Fibroblast of skin of left biceps (primary cell): ENCODE measurements at places on chromosomes 3 and 15.
A peak's percentile ranks its signal among the peaks of the same experiment; 100 is the strongest.

- DNase-seq: peak; percentile 76
Observed at GRCh38 chr3:29144807-29145206, 136.1 kb upstream of the RBMS3 start.

DNA sequence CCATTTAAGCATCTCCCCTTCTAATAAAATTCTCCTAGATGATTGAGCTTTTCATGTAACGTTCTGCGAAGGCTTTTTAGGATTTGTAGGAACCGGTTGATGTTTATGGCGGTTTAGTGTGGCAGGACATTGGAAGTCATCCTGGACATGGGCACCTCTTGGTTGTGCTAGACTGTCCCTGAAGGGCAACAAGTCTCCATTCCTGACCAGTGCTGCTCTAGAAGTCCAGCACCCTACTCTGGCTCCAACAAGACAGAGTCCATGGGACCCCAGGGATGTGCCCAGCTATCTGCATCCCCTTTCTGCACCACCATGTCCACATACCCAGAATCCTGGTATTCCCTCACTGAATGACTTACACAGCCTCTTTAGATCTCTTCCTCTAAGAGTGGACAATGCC, 46.4 kb downstream of the KCNAB1 start:
- no peak for DNase-seq

- DNase-seq: no peak
Observed at GRCh38 chr3:55805169-55805568, 318.1 kb upstream of the WNT5A start.

DNA sequence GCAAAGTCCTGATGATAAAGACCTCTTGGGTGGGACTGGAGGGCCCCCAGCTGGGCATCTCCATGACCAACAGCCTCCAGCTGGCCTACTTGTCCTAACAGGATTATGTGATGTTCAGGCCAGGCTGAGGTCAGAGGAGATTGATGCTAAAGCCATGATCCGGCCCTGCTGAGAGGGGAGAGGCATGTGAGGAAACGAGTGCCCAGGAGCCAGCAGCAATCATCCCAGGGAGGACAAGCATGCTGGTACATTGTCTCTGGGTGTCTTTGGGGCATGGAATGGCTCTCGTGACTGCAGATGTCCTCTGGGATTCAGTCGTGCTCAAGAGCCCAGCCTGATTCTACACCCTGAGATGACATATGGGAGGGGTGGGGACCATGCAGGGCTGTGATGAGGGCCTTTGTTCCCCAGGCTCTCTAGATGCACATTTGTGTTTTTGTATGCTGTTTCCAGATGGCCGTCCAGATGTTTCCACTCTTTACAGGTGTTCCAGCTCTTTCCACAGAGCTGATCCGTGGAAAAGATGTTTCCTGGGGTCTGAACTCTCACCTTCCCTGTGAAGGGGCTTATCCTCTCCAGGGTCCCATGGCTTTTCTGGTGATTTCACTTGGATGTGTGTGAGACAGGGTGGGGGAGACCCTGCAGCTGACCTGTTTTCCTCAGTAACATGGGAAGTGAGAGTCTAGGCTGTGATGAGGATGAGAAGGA, 20.2 kb downstream of the SLC24A1 start:
- DNase-seq: no peak

DNA sequence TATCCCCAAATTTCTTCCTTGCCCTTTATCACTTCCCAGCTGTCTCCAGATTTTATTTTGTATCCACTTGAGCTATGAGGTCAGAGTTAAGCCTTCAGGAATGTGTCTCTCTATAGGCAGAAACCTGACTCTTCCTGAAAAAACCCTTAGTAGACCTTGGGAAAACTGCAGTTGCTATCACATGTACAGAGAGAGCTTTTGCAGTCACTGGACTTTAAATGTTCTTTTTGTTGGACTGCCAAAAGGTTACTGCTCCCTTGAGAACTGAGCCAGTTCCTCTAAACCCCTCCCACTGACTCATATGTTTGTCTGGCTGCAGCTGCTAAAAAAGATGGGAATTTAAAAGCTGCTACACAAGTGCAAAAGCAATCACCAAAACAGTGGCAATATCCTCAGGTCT, 169.1 kb upstream of the CCDC54 start:
- peak; percentile 89 for DNase-seq

DNA sequence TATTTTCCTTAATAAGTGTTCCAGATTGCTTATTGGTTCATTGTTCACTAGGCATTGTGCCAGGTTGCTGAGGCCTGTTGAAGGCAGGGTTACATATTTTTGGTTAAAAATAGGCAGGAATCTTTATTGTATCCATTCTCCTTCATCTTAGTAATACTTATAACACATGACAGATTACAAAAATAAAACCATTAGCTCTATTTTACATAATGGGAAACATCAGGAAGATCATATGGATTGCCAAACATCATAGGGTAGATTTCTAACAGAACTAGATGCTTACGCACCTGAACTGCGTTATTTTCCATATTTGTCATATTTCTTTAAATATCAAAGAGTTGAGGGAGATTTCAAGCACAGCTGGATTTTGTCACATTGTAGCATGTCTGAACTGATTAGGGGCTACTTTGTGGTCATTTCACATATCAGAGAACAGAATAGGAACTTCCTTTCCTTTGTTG, 462.9 kb upstream of the SGO1 start:
- DNase-seq: peak; percentile 91

DNA sequence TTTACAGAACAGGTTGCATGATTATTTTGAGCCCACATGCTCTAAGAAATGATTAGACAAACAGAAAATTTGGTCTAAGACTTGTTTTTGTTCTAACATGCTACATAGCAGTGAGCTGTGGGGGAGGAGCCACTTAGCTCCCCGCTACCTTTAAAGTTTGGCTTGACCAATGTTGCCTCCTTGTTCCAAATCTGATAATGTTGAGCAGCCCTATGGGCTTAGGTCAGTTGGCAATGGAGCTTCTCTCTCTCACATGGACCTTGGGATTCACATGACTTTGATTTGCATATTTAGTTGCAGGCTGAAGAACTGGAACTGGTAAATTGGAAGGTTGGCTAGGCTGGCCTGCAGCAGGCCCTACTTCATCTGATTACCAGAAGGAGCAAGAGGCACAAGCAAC, 116.4 kb downstream of the EBLN2 start:
- DNase-seq: no peak

DNA sequence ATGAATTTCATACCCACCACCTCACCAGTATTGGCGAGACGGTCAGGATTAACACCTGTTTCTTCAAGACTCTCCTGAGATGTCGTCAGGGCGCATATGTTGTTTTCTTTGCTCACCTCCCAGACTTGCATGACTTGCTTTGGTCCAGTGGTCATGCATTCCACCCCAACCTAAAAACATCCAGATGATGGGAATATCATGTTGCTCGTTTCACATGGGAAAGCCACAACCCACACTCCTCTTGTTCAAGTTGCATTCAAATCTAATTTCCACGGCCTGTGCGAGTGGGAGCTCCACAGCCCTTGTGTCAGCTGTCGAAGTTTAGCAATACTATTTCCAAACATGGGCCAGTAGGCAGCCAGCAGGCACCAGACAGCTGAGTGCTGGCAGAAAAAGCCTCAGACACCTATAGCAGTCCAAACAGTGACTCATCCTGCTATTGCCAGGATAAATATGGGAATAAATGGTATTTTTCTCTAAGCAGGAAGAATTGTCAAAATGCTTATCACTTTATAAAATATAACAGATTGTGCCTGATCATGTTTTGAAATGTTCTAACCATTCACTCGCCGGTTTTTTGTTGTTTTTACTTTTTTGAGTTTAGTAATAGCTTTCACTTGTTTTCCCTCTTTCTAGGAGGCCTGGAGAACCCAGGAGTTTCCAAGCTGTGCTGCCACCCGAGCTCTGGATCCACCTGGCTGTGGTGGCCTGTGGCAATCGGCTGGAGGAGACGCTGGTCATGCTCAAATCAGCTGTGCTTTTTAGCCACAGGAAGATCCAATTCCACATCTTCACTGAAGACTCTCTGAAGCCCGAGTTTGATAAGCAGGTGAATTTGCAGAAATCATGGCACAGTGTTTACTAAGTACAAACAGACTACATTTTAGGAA, 20.1 kb downstream of the GXYLT2 start:
- peak; percentile 85 for DNase-seq

DNA sequence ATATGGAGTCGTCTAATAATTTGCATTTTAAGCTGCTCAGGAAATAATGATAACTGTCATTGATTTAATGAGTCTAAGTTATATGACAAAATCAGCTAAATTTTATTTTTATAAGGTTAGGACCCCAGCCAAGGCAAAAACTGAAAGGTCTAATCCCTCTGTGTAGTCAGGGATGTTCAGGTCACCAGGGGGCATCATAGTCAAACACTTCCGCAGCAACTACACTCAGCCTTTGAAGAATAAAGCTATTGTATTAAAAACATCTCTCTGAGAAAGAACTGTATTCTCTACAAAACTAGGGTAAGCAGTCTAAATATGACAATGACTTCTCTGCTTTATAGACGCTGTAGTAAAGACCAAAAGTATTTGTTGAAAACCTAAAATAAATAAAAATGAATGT, 15.0 kb downstream of the INTS14 start:
- DNase-seq: no peak

DNA sequence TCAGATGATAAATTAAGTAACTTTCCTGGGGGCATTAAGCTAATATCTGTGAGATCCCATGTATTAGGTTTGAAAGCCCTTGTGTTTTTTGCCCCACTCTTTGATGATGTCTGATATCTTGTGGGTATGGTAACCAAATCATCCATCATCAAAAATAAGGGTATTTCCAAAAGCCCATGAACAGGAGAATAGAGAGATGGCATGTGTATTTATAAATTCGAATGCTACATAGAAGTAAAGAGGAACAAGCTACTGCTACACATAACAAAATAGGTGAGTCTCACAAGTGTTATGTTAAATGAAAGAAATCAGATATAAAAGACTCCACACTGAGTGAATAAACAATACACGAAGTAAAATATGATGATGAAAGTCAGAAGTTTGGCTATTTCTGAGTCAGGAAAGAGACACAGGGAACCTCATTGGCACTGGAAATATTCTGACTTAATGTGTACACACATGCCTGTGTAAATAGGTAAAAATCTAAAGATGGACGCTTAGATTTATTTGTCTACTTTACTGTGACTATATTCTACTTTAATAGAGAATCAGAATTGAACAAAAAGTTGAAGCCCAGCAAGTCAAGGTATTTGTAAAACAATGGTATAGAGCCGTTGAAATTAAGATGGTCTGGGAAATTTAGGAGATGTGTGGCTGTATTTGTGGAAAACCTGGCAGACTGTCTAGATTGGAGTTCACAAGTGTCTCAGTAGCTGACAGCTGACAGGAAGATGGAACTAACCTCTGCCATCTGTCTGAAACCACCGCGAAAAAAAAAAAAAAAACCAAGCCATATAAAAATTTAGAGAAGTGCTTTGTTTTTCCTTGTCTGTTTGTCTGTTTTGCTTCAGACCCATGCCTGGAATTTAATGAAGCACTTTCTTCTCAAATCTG, 111.0 kb upstream of the TGFBR2 start:
- no peak for DNase-seq

GRCh38 chr15:76347482-76348055, 11.0 kb downstream of the ISL2 start:
- DNase-seq: no peak

GRCh38 chr3:126149960-126150515, 30.3 kb downstream of the ALDH1L1 start:
- no peak for DNase-seq

DNA sequence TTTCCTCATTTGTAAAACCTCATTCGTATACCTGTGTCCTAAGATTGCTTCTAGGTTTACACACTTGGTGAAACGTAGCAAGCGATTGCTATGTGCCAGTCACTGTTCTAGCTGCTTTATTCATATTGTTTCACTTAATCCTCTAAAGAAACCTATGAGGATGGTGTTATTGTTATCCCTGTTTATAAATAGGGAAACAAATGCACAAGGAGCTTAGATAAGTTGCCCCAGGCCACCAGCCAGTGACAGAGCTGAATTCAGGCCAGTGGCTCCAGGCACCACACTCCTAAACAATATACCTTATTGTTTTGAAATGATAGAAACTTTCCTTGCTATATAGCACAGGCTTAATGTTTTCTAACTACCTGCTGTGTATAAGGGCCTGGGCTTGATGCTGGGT, 44.0 kb downstream of the LPP start:
- no peak for DNase-seq

DNA sequence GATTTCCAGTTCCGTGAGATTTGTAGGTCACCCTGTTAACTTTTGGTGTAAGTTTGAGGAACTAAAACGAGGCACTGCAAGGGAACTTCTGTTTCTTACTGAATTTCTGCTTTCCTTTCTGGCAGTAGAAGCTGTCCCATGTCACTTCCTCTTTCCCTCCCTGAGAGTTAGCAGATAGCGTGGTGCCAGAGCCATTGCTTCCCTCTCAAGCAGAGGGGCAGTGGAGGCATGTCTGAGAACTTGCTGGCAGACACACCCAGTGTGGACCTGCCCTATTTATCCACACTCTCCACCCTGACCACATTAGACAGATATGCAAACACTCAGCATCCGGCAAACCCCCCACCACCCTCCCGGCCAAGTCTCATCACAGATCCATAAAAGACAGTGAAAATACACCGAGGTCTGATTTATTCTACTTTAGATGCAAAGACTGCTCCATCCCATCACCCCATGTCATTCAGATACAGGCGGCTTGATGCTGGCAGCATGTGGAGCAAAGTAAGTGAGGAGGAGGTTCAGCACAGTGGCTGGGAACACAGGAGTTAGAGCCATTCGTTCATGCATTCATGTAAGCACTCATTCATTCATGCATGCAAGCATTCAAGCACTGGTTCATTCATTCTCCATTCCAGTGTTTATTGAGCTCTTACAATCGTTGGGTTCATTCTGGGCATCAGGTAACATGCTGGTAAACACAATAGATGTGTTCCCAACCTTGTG, 324.7 kb downstream of the SHQ1 start:
- DNase-seq: no peak

GRCh38 chr3:72748659-72749058, 99.6 kb downstream of the SHQ1 start:
- no peak for DNase-seq

DNA sequence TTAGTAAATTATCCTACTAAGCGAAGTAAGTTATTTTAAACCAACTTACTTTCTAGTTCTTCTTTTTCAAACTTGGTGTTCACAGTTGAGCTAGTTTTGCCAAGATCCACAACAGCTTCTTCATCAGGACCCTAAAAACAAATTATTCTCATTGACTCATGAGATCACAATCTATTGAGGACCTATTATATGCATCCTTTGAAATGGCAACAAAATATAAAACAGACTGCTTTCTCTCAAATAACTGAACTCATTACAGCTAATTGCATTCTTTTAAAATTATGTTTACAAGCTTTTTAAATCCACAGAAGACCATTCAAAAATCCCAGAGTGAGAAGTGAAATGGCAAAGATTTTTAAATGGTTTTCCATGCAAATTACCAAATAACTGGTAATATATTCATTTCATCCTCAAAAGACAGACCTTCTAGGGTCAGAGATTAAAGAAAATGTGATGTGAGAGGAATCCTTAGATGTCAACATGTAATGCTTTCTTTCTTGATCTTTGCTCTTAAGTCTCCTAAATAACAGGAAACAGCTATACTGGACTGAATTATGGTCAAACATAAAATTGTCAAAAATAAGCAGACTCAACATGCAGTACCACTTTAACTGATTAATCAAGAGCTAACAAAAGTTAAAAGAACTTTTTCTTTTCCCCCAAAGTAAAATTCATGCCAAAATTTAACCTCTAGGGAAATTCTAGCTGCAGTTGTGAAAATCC, 31.7 kb downstream of the SLC4A7 start:
- no peak for DNase-seq
